Renal pelvis (tissue), 12 donors: ENCODE measurements at places on chromosomes 13 and 19.

DNA sequence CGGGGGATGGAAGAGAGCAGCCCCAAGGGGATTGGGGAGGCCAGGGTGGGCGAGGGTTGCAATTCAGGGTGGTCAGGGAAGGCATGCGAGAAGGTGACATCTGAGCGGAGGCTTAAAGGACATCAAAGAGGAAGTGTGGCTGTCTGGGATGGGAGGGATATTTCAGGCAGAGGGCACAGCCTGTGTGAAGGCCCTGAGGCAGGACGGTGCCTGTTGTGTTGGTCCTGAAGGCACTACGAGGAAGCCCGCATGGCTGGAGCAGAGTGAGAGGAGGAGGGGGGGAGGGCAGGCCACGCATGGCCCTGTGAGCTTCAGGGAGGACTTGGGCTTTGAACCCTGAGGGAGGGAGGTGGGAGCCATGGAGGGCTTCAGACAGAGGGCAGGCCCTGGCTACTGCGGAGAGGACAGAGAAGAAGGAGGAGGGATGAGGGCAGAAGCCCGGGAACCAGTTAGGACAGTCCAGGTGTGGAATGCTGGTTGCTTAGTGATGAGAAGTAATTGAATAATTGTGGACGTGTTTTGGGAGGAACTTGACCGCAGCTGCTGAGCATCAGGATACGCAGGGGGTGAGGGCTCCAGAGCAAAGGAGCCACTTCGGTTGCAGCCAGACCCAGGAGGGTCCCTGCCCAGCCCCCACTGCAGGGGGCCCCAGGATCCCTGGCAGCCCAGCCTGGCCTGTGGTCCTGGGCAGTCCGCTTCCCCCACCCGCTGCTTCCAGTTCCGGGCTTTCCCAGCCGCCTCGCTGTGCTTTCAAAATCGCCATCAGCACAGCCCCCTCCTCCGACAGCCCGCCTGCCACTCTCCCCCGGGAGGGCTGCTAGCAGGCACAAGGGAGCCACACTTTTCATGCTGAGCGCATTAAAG is 6.2 kb downstream of the TLE6 start:
- DNase-seq: peak; percentile 86

DNA sequence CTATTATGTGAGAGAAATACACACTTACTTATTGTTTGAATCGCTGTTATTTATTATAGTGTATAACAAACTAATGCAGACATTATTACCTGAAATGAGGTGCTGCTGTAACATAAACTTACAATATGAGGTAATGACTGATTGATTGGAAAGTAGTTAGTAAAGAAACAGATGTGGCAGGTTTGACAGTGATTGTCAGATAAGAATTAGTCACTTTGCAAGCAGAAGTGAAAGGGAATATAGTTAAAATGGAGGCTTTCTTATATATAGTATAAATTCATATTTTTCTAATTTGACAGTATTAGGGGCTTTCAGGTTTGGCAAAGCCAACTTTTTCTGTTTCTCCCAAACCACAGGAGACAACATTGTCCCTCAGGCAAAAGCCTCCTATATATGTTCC is 20.6 kb downstream of the MIR17HG start:
- DNase-seq: no peak

GRCh38 chr13:95496485-95496884 is 56.0 kb upstream of the CLDN10 start:
- DNase-seq: no peak

- DNase-seq: no peak
Measured at GRCh38 chr13:24292481-24292880, 16.9 kb upstream of the C1QTNF9 start.

- DNase-seq: no peak
Measured at GRCh38 chr19:6236310-6237291, 43.2 kb downstream of the MLLT1 start.

GRCh38 chr19:49247676-49248075 is 77.3 kb downstream of the SLC6A16 start:
- no peak for DNase-seq

GRCh38 chr19:54572696-54573311 is 786 bp upstream of the LILRA2 start:
- DNase-seq: no peak

GRCh38 chr19:56348289-56348877 is 33.7 kb upstream of the ZSCAN5A start:
- DNase-seq: no peak

DNA sequence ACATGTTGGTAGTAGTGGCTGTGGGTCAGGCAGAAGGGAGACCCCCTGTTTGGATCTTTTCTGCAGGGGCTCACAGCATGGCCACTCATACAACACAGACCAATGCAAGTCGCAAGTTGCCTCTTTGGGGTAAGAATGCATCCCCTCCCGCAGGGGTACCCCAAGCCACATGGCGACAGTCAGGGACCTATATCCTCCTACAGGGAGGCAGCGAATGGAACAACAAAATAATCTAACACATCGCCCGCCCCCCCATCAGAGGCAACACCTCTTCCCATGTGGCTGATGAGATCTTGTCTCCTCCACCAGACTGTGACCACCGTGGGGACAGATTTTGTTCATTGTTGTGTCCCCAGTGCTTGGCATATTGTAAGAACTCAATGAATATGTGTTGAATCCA is 40.7 kb upstream of the PNMA8B start:
- no peak for DNase-seq

DNA sequence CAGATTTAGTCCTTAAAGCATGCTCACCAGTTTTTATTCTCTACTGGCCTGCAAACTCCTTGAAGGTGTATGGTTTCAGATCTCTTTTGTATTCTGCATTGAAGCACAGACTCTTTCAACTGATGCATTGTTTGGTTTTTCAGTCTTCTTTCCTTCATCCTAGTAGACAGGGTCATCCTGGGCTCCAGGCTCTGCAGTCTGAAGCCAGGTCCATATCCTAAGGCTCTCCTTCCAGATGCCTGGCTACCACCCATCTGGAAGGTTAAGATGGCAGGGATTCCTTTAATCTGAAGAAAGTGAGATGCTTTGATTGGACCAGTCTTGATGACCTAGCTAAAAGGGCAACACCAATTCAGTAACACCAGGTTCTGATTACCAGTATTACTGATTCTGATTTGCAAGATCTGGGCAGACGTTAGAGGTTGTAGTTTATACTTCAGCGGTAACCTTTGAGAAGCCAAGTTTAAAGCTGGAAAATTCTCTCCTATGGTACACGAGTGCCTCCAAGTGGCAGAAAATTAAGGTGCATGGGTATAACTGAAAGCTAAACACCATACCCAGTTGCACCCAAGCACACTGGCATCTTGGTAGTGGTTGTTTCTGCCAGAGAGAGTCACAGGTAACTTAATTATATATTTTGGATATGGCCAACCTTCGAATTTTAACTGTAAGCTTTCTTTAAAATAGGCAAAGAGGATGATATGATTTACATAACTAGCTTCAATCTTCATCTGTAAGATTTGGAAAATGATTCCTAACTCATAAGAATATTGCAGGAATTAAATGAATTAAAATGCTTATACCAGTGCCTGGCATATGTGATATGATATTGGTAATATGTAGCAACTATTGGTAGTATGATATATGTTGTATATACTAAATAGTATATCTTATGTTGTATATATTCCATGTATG is 1651.9 kb upstream of the MIR17HG start:
- DNase-seq: peak; percentile 42

- DNase-seq: no peak
Measured at GRCh38 chr13:44493213-44493812, 82.8 kb downstream of the TSC22D1 start.

DNA sequence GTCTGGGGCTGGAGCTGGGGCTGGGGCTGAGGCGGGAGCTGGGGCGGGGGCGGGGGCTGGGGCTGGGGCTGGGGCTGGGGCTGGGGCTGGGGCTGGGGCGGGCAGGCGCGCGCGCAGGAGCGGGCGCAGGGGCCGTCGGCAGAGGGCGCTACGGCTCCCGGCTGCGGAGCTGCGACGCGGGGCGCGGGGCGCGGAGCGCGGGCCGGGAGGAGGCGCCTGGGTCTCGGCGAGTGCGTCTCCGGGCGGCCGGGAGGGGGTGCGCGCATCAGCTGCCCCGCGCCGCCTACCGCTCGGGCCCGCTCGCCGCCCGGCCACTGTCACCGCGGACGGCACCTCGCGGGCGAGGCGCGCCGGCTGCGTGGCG is 422 bp upstream of the MTUS2 start:
- peak; percentile 48 for DNase-seq

DNA sequence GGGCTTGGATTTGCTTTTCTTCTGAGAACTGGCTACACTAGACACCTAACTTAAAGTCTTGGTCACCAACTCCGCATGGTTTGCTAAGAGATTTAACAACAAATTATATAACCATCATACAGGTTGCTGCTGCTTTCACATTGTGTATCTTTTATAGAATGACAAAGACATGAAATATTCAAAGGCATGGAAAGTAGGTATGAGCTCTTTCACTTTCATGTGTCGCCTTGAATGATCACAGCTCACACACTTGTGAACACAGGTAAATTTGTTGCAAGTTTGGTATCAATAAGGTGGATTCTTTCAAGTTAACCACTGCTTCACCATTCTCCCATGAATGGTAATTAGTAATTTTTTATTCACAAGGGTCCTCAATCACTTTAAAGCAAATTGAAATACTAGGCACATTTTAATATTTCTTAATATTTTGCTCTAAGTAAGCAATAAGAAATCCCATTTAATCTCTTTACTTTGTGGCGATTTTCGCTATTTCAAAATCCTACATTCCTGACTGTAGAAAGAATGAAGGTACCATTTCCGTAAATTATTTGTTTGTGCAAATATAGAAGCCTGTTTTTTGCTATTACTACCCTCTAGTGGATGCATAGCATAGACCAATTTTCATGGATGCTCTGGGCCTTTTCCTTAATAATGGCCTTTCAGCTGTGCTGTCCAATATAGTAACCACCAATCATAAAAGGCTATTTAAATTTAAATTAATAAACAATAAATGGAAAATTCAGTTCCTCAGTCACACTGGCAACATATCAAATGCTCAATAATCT is 45.5 kb upstream of the FREM2 start:
- DNase-seq: no peak

GRCh38 chr13:49784886-49785570 is 7.5 kb downstream of the KPNA3 start:
- DNase-seq: no peak

GRCh38 chr13:27599845-27600553 is 20.3 kb downstream of the LNX2 start:
- no peak for DNase-seq

DNA sequence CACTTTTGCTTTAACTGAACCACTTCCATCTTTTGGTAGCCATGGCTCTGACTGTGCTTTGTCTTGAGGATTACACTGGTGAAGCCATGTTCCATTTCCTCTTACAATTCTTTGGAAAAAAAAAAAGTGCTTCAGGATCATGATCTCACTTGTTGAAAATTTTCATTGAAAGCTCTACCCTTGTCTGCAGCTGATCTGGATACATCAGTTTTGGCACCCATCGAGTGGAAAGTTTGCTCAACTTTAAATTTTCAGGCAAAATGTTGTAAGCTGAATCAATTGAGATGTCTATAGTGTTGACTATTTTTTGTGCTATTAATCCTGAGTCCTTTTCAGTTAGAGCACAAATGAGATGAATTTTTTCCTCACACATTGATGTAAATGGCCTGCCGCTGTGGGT is 48.3 kb upstream of the RFXAP start:
- no peak for DNase-seq

GRCh38 chr13:49238621-49239020 is 9.1 kb upstream of the CDADC1 start:
- no peak for DNase-seq

DNA sequence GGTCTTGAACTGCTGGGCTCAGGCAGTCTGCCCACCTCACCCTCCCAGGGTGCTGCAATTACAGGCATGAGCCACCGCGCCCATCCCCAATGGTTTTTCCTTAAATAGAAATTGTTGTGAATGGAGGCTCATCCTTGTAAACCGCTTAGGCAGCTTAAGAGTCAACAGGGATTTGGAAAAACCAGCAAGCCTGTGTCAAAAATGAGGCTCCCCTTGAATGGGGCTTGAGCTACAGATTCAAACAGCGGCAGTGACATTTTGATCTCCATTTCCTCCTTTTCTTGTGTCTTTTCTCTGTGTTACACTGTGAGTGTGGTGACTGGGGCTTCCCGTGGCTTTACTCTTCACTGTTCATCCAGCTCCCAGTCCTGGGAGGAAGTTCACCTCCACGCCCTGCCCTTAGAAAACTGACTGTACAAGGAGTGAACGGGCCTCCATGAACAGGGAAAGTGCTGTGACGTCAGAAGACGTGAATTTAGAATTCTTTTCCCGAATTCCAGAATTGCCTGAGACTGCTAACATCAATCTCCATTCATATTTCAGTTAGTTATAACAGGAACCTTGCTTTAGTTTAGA is 15.3 kb upstream of the RAB8A start:
- no peak for DNase-seq

GRCh38 chr19:41239363-41239762 is 20.3 kb downstream of the AXL start:
- DNase-seq: no peak

DNA sequence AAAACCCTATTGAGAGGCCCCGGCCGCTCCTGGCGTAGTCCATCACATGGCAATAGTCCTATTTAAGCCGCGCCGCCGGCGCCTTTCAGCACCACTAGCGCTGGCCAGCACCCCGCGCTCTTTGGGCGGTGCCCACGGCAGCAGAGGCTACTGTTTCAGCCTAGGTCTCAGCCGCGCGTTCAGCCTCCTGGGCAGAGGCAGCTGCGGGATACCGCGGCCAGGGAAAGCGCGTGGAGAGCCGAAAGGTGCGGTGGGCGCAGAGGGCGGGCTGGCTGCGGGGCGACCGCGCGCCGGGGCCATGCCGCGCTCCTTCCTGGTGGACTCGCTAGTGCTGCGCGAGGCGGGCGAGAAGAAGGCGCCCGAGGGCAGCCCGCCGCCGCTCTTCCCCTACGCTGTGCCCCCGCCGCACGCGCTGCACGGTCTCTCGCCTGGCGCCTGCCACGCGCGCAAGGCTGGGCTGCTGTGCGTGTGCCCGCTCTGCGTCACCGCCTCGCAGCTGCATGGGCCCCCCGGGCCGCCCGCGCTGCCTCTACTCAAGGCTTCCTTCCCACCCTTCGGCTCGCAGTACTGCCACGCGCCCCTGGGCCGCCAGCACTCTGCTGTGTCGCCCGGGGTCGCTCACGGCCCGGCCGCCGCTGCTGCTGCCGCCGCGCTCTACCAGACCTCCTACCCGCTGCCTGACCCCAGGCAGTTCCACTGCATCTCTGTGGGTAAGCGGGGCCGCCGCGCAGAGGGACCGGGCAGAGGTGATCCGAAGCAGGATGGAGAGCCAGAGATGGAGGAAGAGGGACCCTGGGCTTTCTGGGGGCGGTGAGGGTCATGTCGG is at the start of gene GSX1:
Gene GSX1 (plus strand): TSS at position 91 of the 826 bp plus-strand sequence. CDS start 208 bp downstream, at position 299.
- peak; percentile 85 for DNase-seq

GRCh38 chr13:34507630-34508029 is 434.4 kb upstream of the NBEA start:
- no peak for DNase-seq

DNA sequence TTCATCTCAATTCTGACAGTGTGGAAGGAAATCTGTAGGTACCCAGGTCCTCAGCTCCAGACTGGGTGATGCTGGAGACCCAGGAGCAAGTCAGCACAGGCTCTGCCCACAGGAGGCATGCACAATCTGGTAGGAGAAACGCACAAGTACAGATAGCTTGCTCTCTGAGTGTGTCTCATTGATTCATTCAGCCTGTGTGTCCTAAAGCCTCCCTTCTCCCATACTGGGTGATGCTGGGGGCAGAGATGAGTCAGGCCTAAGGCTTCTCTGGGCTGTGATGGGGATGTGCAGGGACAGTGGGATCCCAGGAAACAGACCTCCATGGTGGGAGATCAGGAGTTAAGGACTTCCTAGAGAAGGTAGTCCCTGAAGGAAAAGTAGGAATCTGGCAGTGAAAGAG is 6.8 kb downstream of the ZNF526 start:
- DNase-seq: no peak

GRCh38 chr19:4600893-4601292 is 38.4 kb upstream of the TNFAIP8L1 start:
- no peak for DNase-seq

GRCh38 chr13:102774214-102774568 is 605 bp upstream of the TEX30 start:
- no peak for DNase-seq
